Lung microvascular endothelial cell (primary cell): ENCODE measurements at places on chromosomes 6 and 20. TPM values are rescaled to one million over a fixed set of nuclear protein-coding genes. Genes with fewer than 3 reads are reported as not detected.

GRCh38 chr6:89840538-89840937 lies 10.9 kb downstream of the CASP8AP2 start:
- DNase-seq, result peak; percentile 84

RBM24 gene
- 0.20 and 0.65 TPM in 2 replicates for total RNA-seq

GRCh38 chr6:151805286-151805840 lies 2.1 kb upstream of the ESR1 start:
- DNase-seq, result no peak

GRCh38 chr6:88709819-88710246 lies 253.6 kb downstream of the RNGTT start:
- no peak for DNase-seq

DNA sequence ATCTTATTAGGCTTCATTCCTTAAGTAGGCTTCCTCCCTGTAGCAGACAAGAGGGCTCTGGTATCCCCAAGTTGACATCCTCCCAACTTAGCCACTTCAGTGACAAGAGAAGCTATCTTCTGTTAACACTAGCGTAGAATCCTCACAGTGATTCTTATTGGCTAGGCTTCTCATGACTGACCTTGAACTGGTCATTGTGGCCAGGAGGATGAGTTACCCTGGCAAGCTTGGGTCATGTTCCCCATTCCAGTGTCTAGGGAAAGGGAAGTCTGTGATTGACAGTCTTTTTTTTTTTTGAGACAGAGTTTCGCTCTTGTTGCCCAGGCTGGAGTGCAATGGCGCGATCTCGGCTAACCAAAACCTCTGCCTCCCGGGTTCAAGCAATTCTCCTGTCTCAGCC lies 7.1 kb downstream of the CDKAL1 start:
- no peak for DNase-seq
